ENCODE measurements at places on chromosomes 16 and 17.
A peak's percentile ranks its signal among the peaks of the same experiment; 100 is the strongest.

DNA sequence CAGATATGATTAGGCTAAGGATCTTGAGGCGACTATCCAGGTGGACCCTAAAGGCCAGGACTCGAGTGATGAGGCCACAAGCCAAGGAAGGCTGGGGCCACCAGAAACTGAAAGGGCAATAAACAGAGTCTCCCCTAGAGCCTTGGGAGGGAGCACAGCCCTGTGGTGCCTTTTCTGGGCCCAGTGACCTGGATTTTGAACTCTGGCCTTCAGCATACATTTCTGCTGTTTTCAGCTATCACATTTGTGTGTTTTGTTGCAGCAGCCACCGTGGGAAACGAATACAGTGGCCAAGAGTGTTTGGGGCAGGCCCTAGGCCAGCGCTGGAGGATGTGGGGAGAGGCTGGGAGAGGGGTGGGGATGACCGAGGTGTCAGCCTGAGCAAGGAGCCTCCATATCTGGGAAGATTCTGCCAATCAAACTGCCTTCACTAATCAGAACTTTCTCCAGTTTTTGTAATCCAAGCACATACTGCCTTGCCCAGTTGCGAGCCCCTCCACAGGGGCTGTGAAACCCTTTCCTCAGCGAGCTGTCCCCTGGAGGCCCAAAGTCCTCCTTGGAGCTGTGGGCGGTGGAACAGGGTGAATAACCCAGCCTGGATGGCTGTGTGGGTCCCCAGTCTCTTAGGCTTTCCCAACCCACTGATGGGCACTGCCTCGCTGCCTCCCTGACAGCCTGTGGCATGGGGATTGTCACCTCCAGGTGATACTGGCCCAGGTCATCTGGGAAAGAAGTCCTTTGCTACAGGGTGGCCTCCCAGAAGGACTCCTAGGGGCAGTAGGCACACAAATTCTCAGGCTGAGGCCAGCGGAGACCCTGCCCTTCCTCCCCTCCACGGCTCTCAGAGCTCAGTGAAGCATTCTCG is 16.8 kb downstream of the B9D1 start:
- DNase-seq, result no peak

- no peak for DNase-seq
Observed at GRCh38 chr17:66446419-66446818, 144.0 kb downstream of the PRKCA start.

DNA sequence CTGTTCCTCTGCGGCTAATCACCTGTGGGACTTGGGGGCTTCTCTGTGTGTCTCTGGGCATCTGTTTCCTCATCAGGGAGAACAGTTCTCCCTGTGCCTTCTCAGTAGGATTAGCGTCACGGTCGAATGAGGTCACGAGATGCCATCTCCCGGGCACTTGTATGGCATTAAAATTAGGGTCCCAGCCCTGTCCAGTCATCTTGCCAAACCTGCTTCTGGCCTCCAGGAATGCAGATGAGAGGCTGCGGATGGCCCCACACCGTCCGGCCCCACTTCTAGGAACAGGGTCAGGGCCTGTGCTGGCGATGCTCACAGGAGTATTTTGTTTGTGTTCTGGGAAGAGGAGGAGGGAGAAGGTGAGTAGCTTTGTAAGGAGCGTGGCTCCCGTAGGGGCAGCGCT is 58.5 kb downstream of the OR1D5 start:
- no peak for DNase-seq

GRCh38 chr17:8630227-8630801 is at the start of gene MYH10:
MYH10 (minus strand) TSS chr17:8630725; CDS start chr17:8623246, 7,479 bp downstream.
- no peak for DNase-seq

GRCh38 chr16:89199241-89200123 is 855 bp downstream of the SLC22A31 start:
- DNase-seq, result no peak

GRCh38 chr16:48201515-48202201 is 42.4 kb upstream of the LONP2 start:
- no peak for DNase-seq

DNA sequence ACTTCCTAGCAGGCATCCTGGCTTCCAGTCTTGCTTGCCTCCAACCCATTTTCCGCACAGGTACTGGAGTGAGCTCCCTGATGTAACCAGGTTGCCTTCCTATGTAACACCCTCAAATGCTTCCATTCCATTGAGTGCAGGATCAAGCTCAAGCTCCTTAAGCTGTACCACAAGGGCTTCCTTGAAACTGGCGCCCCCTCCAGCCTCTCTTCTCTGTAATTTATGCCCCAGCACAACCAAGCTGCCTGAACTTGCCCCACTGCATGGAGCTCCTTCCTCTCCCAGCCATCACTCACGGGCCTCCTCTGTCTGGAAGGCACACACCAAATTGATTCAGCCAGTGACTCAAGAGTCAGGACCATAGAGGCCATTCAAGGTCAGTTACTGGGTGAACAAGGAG is 234.8 kb upstream of the RPL38 start:
- DNase-seq, result no peak

DNA sequence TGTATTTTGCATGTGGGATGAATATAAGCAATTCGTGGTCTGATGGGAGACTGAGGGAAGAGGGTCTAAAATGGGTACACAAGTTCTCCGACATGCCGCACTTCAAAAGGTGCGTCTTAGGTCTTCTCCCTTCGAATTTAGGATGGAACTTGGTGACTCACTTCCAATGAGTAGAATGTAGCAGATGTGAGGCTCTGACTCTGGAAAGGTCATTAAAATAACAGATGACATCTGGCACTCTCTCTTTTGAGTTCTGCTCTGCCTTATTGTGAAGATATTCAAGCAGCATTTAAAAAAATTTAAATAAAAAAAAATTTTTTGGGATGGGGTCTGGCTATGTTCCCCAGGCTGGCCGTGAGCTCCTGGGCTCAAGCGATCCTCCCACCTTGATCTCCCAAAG is 92.7 kb downstream of the TMEM100 start:
- no peak for DNase-seq

GRCh38 chr16:27398894-27399853 is 2.8 kb upstream of the IL21R start:
- no peak for DNase-seq

DNA sequence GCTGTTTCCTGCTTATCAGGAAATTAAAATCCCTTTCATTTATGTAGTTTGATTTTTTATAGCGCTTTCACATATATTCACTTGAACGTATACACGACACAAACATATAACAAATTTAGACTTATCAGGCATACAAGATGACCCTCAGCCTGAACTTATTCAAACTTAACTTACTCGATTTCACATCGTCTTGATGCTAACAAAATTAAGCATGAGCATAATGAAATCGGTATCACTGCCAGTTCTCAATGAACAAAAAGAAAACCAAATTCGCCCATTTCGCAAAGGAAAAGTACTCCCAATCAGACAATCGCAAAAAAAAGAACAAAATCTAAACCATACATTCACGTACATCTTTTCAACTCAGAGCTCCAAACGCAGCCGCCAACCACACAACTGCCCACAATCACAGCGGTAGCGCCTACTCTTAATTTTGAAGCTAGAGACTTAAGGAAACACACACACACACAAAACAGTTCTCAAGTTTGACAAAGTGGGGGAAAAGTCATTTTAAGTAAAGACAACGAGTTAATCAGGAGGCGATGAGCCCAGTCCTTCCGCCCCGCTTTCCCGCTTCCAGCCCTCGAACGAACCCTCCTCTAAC is 1.1 kb downstream of the GJC1 start:
- peak; percentile 16 for DNase-seq

GRCh38 chr17:61284746-61285145 is 114.9 kb upstream of the TBX2 start:
- no peak for DNase-seq

DNA sequence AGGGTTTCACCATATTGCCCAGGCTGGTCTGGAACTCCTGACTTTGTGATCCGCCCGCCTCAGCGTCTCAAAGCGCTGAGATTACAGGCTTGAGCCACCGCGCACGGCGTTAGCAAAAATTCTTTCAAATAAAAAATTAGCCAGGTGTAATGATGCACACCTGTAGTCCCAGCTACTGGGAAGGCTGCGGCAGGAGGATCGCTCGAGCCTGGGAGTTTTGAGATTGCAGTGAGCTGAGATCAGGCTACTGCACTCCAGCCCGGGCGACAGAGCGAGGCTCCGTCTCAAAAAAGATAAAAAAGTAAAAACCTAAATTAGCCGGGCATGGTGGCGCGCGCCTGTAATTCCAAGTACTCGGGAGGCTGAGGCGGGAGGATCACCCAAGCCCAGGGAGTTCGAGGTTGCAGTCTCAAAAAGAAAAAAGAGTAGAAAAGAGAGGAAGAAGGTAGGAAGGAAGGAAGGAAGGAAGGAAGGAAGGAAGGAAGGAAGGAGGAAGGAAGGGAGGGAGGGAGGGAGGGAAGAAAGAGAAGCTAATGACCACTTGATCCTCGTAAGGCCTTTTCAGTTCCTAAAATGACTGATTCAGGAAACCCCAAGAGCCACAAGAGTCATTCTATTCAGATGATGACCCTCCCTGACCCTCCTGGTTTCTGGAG is 59.2 kb downstream of the SRL start:
- DNase-seq, result no peak

GRCh38 chr17:77167472-77168306 is 26.9 kb downstream of the SEC14L1 start:
- DNase-seq, result no peak

DNA sequence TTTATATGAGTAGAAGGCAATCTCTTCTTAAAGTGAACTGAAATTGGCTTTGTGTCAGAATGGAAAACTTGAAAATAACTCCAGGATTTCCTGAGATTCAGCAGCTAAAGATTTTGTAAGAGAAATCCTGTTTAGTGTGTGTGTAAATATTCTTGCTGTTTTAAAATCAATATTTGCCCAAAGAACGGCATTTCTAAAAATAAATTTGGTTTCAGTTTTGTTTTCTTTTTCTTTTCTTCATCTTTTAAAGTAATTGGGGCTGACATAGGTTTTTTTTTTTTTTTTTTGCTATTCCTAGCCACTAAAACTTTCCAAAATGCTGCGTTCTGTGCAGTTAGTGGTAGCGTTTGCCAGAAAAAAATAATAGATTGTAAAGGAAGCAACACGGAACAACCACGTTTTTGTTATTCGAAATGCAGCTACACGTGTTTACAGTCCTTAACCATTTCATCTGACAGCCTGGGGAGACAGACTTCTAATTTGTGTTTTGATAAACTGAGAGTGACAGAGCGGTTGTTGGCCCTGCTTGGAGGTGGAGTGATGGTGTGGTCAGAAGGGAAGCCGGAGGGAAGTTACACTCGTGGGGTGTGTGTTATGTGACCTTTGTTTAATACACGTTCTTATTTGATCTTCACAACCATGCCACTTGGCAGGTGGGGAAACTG is 21.6 kb upstream of the SMPD3 start:
- no peak for DNase-seq

DNA sequence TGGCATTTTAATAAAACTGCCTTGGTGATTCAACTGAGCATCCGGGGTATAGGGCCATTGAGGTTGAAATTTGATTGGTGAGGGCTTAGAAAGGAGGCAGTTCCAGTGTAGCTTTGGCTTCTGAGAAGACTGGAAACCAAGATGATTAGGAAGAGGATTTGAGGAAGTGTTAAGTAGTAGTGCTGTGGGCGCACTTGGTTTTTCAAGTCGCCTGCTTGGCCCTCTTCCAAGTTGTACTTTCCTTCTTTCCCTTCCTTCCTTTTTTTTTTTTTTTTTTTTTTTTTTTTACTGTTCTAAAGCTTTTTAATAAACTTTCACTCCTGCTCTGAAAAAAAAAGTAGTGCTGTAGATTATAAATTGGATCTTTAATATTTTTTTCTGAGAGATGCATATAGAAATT is 320.5 kb downstream of the UTP18 start:
- no peak for DNase-seq

GRCh38 chr16:55146966-55147365 is 177.0 kb upstream of the IRX6 start:
- DNase-seq, result no peak

- no peak for DNase-seq
Observed at GRCh38 chr17:28039251-28039650, 3.2 kb upstream of the NLK start.

DNA sequence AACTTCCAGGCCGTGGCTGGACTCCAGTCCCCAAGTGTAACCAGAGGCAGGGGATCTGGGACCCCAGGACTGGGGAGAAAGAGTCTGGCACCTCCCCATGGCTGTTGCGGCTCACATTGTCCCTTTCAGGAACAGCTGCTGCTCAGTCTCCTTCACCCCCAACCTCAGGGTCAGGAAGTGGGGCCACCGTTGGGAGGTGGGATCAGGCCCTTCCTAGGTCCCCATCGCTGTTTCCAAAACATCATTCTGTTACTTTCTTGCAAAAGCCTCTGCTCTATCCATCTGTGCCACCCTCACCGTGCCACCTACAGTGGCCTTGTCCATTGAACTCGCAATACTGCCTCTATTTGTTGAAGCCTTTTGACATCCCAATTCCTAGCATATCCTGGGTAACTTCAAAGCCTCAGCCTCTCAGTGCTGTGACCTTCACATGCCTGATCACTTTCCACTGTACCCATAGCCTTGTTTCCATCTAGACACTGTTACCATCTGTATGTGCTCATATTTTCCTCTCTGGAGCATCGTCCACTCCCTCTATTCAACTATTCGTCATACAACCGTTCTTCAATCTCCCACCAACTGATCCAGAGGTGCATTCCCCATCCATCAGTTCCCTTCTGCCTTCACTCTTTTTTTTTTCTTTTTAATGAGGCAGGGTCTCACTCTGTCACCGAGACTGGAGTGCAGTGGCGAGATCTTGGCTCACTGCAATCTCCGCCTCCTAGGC is 15.0 kb upstream of the SRCIN1 start:
- no peak for DNase-seq

DNA sequence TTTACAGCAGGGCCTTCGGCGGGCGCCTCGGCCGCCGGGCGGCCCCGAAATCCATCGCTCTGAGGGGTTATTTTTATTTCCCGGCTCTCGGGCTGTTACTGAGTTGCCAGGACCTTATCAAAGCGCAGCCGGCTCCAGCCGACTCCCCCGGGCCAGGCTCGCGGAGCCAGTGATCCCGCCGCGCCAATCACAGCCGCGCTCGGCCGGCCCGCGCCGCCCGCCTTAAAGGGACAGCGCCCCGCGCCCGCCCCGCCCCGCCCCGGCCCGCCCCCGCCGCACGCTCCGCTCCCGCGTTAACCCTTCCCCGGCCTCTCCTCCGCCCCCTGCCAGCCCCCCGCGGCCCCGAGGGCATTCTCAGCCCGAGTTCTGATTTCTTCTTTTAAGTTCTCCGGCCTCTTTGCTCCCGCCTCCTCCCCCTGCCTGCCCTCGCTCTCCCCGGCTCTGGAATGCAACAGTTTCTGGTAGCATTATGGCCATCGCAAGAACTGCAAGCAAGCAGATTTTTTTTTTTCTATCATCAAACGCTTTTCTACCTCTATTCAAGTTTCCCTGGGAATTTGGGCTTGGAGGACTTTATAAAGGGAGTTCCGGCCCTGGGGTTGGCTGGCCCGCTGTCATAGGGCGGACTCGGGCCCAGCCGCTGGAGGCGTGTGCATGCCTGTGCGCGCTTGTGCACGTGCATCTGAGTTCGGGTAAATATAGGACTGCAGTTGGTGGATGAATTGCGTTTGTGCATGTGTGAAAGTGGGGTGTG is at the start of gene AXIN2:
TSS of gene AXIN2 (minus strand) at position 197 of the 754 bp plus-strand sequence. CDS start 3,028 bp downstream, outside the sequence.
- DNase-seq, result peak; percentile 92

Measured in activated CD4-positive, alpha-beta T cell treated with anti-CD3 and anti-CD28 coated beads for 48 hours (primary cell).